HAP-1 (cell line): ENCODE measurements at places on chromosomes 2 and 18.

GRCh38 chr2:51650769-51651168 lies 618.8 kb upstream of the NRXN1 start:
- DNase-seq: no peak

DNA sequence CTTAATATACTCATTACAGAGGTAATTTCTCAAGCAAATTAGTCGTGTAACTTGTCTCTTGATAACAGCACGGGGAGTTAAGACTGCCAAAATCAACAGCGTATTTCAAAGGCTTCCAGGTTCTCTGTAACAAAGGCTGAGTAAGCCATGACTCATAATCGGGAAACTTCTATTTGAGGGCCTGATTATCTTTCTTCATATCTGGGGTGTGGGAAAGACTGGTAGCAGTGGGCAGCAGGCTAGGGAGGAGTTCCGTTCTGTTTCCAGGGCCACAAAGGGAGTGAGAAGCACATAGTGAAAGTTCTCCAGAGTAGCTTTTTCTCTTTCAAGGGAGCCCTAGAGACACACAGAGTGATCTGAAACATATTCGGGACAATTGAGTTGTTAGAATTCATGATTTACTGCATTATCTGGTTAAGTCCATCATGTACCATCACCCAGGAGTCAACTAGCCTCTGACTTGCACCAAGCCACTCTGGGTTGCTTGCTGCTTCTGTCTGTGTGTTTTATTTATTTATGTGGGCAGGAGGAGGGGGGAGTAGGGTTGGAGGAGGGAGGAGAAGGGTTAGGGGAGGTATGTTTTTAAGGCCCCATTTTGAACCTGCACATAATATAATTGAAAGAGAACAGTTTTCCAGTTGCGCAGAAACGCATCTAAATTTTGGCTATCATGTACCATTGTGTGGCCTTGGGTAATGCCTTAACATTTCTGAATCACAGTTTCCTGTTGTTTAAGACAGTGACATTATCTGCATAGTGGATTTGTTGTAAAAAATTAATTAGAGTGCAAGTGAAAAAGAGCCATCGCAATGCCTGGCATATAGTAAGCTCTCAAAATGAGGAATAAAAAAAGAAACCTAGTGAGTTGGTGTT lies 80.5 kb upstream of the ITPRID2 start:
- no peak for DNase-seq

DNA sequence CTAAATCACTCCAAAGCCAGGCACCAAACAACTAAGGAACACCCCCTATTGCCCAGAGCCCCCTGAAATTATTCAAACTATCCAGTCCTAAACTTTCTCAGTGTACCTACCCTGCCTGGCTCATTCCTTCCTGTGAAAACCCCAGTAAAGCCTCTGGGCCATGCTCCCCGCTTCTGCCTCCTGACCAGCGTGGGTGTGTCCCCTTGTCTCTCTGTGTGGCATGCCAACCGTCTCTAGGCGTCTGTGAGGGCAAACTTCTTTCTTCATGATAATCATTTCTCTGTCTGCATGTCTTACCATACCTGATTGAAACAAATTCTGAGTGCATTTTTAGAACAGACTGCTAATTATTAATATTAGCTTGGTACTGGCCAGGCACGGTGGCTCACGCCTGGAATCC lies 109.0 kb upstream of the MSH2 start:
- DNase-seq: no peak

- DNase-seq: no peak
Measured at GRCh38 chr18:48992133-48992532, 41.4 kb upstream of the SMAD7 start.

- no peak for DNase-seq
Measured at GRCh38 chr2:115542331-115542730, 1099.9 kb downstream of the DPP10 start.

- DNase-seq: no peak
Measured at GRCh38 chr2:82781176-82781915, 1677.7 kb downstream of the SUCLG1 start.

- no peak for DNase-seq
Measured at GRCh38 chr2:71064754-71065621, 3.5 kb upstream of the NAGK start.

DNA sequence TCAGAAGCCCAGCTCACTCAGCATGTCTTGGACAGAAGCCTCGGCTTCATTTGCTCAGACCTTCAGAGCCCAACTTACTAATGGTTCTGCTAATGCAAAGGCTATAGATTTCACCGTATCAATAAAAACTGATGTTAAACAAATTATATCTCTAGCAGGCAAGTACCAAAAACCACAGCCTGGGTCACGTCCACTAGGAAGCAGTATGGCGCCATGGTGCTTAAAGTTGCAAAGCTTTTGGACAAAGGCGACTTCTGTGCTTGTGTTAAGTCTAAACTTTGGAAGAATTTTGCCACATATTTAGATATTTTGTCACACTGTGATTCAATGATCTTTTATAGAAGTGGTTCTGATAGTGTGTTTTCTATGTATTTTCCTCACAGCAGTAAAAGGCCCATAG lies 276.8 kb upstream of the PARD3B start:
- DNase-seq: no peak

DNA sequence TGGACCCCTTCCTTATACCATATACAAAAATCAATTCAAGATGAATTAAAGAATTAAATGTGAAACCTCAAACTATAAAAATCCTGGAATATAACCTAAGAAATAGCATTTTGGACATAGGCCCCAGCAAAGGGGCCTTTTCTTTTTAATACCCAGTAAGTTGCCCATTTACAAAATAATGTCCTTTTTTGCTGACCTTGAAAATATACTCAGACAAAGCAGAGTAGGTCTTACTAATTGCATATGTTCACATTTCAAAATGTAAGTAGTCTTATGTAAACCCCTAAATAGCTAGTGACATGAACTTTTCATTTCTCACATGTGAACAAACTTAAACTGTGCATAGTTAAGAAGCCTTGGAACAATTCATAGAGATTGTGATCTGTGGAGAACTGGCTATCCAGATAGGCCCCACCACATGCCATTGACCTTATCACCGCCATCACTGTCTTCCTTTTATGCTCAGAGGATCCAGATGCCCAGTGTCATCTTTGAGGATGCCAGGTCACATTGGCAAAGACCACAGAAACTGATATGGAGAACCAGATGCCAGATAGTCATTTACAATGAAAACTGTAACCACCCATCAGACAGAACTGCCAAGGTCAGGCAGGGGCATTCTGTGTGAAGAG lies 282.4 kb upstream of the RAB12 start:
- no peak for DNase-seq

GRCh38 chr2:27946530-27947060 lies 56.1 kb downstream of the BABAM2 start:
- DNase-seq: no peak

DNA sequence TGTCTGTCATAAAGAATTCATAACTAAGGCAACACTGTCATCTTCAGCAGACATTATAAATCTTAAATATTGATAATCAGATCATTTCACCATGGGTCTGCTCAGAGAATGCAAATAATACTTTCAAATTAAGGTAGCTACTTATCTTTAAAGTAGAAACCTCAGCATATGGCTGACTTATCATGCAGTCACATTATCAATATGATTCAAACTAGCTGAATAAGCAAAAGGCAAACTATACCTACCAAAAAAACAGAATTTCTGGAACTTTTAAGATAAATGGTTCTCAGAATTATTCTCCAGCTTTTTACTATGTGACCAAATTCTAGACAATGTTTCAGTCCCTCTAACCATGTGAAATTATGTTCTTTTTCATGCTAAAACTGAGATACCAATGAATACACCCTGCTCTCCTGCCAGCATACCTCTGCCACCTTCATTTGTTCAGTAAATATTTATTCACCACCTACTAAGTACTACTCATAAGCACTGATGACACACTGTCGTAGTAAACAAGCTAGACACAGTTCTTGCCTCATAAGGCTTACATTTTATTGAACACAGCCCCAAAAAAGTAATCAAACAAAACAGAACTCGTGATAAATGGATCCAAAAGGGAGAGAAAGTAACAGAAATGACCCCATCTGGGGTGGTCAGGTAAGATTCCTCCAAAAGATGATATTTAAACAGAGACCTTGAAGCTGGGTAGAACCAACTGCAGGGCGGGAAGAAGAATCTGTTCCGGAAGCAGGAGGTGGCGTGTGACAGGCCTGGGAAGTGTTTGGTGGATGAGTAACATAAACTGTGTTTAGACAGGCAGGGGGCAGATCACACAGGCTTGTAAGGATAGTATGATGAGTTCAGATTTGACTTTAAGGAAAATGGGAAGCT lies 17.7 kb downstream of the SPIRE1 start:
- no peak for DNase-seq

GRCh38 chr2:221225752-221226151 lies 346.4 kb downstream of the EPHA4 start:
- no peak for DNase-seq

GRCh38 chr2:102051692-102052277 lies 60.0 kb downstream of the IL1R2 start:
- no peak for DNase-seq

DNA sequence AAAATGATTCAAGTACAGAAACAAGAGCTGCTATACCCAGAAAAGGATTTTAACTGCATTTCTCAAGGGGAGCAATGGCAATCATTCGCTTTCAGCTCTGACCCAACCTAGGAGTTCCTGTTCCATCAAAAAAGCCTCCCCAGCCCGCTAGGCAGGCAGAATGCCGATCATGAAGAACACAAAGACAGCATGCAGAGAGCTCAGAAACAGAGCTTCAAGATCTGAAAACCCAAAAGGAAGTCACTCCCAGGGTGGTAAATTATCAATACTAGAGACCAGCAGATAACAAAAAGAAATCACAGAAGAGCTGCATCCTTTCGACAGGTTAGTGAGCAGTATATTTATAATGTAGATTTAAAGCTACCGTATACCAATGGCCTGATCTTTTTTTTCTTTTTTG lies 84.8 kb upstream of the CRIM1 start:
- no peak for DNase-seq

DNA sequence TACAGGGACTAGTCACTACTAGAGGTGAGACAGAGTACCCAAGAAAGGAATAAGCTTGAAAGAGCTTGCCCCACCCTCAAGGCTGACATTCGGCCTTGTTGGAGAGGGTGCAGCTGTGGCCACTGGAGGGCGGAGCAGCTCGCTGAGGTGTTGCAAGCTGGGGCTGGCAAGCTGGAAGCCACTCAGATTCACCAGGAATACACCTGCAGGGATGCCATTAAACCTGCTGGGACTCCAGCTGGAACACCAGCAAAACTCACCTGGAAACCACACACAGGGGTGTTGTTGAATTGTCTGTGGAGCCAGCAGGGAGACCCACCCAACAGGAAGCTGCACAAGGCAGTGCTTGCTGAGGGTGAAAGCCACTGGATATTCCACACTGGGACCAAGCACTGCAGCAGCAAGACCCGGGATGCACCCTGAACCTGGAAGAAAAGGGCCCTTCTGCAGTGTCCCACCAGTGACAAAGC lies 26.1 kb downstream of the KCTD18 start:
- peak; percentile 65 for DNase-seq

GRCh38 chr18:54235871-54236270 lies 11.4 kb upstream of the MBD2 start:
- DNase-seq: no peak

DNA sequence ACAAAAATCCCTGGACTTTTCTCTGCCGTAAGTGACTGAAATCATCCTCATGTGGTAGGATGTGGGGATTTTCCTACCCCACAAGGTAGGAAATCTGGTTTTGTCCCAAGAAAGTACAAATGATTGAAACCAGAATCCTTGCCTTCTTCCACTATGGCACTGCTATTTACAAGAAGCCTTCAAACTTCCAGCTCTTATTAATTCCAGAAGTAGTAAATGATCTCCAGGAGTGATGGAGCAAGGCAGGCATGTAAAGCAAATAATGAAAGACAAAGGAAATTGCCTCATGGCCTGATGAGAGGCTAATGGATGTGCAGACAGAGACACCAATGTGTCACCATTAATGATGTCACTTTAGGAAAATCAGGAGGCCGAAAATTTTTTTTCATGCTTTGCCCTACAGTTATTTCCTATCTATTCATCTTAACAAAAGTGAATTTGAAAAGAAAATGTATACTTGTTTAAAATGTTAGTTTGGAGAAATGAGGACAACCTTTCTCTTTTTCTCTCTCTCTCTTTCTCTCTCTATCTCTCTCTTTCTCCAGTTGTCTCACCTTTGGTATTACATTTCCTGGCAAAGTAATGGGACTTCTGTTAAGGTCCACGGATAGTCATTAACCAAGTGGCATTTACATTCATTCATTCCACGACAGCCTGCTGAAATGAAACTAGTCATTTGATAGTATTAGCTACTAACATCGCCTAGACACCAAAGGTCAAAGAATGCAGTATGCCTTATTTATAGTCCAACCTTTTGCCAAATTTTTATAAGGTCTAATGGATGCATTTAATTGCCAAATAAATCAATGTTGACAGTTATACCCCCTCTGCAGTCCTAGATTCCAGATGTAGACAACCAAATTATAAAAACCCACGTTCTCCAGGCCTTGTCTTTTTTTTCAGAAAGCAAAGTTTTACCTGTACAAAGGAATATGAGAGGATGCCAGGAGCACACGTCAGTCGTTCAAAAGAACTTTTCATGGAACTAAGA lies 5.0 kb upstream of the EVA1A start:
- DNase-seq: no peak

GRCh38 chr2:43458014-43458628 lies 137.7 kb downstream of the THADA start:
- DNase-seq: no peak

- no peak for DNase-seq
Measured at GRCh38 chr18:35736696-35737095, 155.2 kb downstream of the GALNT1 start.

DNA sequence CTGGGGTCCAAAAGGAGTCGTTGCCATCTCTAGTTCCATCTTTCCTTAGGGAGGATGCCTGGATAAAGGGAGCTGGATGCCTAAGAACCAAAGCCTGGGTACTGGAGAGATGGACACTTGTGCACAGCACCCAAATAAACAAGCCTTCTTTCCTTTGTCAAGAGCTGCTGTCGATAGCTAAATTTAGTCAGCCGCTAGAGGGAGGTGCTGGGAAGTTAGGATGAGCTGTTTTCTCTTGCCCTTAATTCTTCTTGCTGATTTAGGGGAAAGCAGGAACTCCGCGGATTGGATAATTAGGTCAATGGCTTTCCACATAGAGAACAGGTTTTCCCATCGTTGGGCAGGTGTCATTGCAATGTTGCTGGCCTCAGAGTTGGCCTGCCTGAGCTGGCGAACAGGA lies 30.9 kb upstream of the SERPINB12 start:
- peak; percentile 54 for DNase-seq
